Occipital lobe (tissue), 3 donors: ENCODE measurements at places on chromosomes 5 and 9. TPM values are rescaled to one million over a fixed set of nuclear protein-coding genes. Genes with fewer than 3 reads are reported as not detected.

The SLC22A4 gene
- 1.6 TPM for total RNA-seq

- DNase-seq: no peak
These were observed 393.7 kb upstream of the IRX1 start for GRCh38 chr5:3201941-3202340.

DNA sequence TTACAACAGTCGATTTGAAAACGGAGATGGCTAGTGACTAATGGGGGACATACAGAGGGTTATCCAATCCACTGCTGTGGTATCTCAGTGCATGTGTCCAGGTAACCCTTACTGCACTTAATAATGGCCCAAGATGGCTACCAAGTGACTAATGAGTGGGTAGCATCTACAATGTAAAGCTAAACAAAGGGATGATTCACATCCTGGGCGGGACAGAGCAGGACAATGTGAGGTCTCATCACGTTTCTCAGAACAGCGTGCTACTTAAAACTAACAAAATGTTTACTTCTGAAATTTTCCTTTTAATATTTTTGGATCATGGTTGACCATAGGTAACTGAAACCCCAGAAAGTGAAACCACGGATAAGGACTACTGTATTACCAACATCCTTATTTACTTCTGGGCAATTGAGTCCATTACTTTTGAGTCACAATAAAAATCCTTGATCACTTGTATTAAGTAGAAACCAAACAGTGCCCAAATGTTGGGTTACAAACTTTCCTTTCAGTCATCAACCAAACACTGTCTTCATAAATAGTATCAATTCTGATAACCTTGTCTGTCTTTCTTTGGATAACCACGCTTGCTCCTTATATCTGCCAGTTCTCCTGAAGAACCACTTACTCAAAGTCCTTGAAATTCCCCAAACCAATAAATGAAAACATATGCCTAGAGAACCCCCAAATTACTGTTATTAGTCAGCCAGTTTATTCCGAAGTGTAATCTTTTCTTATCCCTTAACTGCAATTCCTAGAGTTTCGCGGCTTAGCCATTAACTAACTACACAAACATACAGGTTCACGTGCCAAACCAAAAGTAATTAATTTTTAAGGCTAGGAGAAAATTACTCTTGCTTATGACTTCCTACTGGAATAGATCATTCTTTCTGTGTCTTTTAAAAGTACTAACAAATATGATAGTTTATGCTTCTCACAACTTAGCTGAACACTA lies 59.7 kb downstream of the ELL2 start:
- no peak for DNase-seq

DNA sequence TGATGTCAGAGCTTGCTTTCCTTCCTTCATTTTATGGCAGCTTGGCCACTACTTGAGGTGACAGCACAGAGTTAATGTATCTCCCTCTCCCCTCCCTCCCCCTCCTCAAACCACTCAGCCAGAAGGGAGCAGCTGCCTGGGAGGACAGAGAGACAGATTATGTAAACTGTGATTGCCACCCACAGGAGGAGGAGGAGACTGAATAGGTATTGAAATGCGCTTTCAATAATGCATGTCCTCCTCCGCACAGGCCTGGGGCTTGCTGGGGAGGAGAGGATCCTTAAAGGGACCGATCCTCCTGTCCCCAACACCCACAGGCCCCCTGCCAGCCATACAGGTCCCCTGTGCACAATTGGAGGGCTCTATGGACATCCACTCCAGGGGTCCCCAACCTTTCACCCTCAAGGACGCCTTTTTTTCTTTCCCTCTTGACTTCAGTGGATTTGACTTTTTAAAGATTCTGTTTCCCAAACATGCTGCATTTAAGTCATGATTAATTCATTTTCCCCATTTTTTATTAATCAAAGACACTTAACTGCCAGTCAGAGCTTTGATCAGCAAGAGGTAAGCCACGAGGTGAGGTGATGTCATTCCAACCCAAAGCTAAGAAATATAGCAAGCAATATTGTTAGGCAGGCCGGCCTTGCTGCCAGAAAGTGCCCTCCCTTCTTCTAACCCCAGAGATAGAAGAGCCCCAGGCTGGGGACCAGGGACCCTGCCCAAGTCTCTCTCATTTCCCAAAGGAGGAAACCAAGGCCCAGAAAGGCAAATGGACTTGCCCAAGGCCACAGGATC lies 47.5 kb upstream of the CPLX2 start:
- no peak for DNase-seq

DNA sequence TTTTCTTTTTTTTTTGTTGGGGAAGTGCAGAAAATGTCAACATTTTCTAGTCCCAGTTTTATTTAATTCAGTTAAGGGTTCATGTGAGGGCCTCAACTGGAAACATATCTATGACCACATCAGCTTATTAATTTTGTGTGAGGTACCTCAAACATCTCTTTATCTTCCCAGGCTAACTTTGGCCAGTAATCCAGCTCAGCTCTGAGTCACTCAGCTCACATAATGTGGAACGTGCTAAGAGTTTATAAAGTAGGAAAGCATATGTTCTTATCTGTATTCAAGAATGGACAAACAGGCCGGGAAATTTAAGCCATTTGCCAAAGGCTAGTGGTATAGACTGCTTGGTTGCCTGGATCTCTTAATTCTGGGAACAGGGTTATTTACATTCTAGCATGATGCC lies 118.4 kb downstream of the INSYN2B start:
- DNase-seq: no peak

- no peak for DNase-seq
These were observed 89.6 kb downstream of the PTPRD start for GRCh38 chr9:10523164-10523563.

The CMYA5 gene
- 1.2 TPM for total RNA-seq
